ENCODE measurements at places on chromosomes 11 and 22.

DNA sequence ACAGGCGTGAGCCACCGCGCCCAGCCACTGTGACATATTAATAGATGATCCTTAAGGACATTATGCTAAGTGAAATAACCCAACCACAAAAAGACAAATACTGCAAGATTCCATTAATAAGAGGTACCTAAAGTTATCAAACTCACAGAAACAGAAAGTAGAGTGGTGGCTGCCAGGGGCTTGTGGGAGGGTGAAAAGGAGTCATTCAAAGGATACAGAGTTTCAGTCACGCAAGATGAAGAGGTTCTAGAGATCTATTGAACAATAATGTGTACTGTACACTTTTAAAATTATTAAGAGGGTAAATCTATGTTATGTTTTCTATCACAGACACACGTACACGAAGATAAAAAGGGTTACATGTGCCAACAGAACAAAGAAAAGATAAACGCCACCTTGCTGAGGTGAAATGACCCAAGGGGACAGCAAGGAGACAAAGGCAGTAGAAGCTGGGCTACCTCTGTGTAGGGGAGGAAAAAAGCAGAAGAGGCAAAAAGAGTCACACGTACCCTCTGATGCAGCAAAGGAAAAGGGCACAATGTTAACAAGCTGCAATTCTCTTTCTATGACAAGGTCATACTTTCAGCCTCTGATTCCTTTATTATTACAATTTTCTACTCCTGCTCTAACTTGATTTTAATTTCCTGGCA lies 65.3 kb downstream of the AMBRA1 start:
- DNase-seq, result no peak

DNA sequence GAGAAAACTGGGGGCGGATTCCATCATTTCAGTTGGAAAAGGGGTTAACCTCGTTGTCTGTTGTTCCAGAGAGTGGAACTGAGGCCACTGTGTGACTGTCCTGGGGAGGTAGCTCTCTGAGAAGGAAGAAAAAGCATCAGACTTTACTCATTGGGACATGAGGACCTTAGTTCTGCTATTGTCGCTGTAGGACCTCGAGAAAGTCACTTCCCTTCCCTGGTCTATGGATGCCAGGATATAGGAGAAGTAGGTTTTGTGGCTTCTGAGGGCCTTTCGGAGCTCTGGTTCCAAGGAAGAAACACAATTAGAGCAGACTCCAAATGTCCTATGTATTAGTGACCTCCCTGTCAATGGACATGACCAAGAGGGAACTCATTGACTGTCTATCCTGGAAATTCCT lies 6.2 kb downstream of the MYO18B start:
- DNase-seq, result no peak

DNA sequence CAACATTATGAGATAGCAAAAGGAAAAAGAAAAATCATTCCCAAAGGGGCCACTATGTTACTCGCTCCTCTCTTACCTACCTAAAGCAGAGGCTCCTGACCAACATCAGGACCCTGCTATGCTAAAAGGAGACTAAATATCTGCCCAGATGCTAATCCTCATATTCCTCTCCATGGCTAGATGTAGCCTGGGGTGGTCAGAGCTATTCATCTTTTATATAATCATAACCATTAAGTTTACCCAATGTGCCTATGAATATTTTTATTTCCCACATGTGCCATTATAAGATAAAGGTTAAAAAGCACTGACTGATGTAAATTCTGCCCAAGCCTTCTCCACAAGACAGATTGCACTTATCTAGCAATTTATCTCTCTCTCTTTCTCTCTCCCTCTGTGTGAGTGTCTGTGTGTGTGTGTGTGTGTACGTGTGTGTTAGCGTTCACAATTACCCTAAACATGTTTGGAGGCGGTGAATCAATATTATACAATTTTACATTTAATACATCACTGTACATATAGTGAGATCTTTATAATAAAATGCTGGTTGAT lies 41.2 kb upstream of the ANO5 start:
- no peak for DNase-seq

DNA sequence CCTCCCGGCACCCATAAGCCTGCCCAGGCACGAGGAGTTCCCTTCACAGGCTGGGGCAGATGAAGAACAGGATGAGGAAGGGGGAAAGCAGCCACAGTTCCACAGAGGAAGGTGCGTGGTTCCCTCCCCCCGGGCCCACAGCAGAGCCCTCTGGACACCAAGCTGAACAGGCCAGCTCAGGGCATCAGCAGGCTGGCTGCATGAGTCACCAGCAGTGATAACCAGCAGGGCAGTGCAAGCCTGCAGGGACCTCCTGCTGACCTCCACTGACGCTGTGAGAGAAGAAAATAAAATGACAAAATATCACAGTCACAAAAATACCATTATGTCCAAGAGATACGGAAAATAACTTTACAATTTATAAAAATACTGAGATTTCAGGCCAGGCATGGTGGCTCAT lies 11.5 kb downstream of the RTL6 start:
- DNase-seq, result no peak

DNA sequence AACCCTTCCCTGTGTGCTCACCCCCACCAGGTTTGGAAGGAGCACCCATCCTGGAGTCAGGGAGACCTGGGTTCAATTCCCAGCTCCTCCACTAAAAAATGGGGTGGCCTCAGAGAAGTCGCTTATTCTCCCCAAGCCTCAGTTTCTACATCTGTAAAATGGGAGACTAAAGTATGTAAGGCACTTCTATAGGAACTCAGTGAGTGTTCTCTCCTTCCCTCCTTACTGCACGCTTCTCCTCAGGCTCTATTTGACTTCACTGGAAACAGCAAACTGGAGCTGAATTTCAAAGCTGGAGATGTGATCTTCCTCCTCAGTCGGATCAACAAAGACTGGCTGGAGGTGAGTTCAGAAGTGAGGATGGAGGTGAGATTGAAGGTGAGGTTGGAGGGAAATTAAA lies 11.3 kb downstream of the NCF4 start:
- DNase-seq, result no peak

DNA sequence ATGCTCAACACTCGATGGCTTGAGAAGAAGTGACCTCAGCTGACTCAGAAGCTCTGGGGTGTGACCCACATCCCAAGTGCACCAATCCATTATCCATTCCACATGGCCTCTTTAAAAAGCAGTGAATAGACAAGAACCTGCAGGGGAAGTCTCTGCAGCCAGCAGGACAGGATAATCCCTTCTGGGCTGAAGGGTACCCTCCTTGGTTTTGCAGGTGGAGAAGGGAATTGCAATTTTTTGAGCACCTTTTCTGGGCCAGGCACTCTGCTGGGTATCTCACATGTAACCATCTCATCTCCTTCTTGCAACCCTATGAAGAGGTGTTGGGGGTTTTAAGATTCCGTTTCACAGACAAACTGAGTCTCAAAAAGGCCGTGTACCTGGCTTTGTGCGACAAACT lies 76.6 kb downstream of the MYO18B start:
- DNase-seq, result no peak

DNA sequence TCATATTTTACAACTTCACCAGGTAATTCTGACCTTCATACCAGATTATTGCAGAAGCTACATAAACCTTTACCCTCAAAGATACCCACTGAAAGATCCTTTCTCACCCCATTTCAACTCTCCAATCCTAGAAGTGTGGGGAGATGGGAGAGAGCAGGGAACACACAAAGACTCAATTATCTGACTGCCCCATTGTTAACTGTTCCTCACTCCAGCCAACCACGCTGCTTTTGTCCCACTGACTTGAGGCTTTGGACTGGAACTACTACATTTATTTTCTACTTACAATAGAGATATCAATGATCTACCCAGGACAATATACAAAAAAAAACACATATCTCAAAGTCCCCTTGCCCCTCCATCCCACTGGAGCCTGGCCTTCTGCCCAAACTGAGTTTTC lies 44.7 kb upstream of the SLN start:
- DNase-seq, result no peak

GRCh38 chr11:116651737-116652237 lies 121.0 kb downstream of the BUD13 start:
- DNase-seq, result no peak

DNA sequence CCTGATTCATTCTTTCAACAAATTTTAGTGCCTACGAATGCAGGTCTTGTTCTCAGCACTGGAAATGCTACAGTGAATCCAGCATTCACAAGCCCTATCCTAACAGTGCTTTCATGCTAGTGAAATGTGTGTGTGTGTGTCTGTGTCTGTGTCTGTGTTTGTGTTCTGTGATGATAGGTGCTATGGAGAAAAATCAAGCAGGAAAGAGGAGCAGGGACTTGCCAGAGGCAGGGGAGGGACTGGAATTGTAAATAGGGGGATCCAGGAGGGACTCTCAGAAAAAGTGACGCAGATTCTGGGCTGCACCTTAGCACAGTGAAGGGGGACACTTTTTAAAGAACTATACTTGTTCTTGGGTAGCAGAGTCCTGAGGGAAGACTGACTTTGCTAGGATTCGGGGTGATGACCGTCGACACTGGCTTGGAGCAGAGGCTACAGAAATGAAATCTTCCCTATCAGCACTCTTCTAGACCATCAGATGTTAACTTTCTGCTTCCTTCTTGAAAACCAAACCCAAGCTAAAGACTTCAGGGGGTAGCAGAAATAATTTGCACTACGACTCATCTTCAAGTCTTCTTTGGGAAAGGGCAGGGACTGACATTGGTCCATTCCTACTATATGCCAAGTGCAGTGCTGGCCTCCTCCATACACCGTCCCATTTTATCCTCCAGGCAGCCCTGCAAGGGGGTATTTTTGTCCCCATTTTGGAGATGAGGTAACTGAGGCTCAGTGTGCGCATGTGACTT lies 39.3 kb upstream of the PTPRJ start:
- DNase-seq, result no peak

DNA sequence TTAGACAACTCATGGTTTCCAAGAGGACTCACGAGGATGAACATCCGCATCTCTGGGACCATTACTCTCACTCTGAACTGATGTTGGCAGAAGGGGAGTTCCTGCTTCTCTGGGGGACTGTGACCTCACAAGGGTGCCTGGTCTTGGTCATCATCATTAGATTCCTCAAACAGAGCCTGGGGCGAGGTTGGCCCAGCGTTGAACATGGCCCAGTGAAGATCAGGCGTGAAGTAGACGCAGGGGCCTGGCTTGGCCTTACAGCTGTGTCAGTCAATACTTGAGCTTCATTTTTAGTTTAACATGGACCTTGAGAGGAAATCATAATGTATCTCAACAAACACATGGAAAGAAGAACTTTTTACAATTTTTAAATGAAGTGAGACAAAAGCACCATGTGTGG lies 617.1 kb downstream of the BRD1 start:
- DNase-seq, result no peak

DNA sequence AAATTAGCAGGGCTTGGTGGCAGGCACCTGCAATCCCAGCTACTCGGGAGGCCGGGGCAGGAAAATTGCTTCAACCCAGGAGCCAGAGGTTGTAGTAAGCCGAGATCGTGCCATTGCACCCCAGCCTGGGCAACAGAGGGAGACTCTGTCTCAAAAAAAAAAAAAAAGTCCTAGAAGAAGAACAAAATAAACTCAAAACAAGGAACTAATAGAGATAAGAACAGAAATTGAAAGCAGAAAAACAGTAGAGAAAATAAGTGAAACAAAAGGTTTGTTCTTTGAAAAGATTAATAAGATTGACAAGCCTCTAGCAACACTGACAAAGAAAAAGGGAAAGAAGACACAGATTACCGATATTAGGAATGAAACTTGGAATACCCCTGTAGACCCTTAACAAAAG lies 45.1 kb upstream of the CBX7 start:
- DNase-seq, result no peak

- no peak for DNase-seq
Measured at GRCh38 chr11:8268530-8269400, 5.1 kb upstream of the LMO1 start.

GRCh38 chr11:128563942-128564641 lies 23.3 kb downstream of the ETS1 start:
- DNase-seq, result no peak

Data from stimulated activated CD4-positive, alpha-beta T cell treated with anti-CD3 and anti-CD28 coated beads, Interleukin-1b, Interleukin-23, amount 100 ng/mL, for 24 hours (primary cell).